ENCODE measurements at places on chromosomes 11 and 22.

DNA sequence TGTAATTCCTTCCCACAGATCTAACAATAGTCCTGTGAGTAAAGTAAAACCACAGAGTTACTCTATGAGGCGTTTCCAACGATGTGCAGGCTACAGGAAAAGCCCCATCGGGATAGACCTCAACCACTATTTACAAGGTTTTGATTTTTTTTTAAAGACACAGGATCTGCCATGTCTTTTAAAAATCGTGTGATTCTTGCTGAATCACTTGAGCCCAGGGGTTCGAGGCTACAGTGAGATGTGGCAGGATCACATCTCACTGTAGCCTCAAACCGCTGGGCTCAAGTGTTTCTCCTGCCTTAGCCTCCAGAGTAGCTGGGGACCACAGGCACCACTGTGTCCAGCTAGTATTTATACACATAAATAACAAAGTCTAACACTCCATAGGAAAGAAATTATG lies 7.8 kb downstream of the TAF1D start:
- DNase-seq, result no peak

- DNase-seq, result no peak
These were observed 15.4 kb downstream of the YPEL4 start for GRCh38 chr11:57634311-57634710.

- DNase-seq, result no peak
These were observed 455.4 kb upstream of the CNTN5 start for GRCh38 chr11:98565311-98565710.

- DNase-seq, result no peak
These were observed 873.8 kb downstream of the BRD1 start for GRCh38 chr22:48953830-48954229.

DNA sequence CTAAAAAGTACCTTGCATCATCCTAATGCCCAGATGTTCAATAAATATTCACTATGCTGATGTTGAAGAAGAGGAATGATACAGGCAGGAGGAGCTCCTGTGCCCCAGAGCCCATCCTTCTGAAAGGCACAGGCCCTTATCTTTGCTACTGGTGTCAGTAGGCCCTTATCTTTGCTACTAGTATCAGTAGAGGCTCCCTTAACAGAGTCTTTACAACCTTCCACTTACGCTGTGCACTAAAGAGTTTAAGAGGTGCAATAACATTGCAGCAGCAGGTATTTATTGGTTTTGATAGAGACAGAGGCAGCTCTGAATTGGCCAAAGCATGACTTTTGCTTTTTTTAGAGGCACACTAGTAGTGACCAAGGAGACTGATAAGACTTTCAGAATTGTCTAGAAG lies 174.4 kb downstream of the TENM4 start:
- DNase-seq, result no peak

GRCh38 chr11:61315260-61315659 lies 17.6 kb downstream of the DDB1 start:
- no peak for DNase-seq

DNA sequence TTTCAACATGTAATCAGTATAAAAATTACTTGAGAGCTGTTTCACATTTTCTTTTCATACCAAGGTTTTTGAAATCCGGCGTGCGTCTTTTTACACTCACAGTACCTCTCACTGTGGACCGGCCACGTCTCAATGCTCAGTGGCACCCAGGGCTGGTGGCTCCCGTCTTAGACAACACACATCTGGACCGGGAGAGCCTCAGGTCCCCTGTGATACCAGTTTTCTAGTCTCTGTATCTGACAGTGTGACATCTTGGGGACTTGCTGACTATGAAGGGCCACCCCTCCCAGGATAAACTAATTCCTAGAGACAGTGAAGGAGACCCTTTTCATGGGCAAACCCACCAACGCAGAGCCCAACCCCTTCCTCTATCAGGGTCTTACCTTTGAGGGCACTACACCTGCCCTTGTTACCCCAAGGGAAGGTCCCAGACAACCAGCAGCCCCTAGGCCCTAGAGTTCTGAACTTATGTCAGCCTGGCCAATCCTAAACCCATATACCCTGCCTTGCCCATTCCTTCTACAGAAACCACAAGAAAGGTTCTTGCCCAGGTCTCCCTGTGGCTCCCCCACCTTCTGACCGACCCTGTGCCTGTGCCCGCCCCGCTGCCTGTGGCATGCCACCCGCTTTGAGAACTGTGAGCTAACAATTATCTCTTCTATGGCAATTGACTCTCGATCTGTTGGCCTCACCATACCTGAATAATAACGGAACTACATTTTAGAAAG lies 6.1 kb upstream of the ASCL2 start:
- no peak for DNase-seq

DNA sequence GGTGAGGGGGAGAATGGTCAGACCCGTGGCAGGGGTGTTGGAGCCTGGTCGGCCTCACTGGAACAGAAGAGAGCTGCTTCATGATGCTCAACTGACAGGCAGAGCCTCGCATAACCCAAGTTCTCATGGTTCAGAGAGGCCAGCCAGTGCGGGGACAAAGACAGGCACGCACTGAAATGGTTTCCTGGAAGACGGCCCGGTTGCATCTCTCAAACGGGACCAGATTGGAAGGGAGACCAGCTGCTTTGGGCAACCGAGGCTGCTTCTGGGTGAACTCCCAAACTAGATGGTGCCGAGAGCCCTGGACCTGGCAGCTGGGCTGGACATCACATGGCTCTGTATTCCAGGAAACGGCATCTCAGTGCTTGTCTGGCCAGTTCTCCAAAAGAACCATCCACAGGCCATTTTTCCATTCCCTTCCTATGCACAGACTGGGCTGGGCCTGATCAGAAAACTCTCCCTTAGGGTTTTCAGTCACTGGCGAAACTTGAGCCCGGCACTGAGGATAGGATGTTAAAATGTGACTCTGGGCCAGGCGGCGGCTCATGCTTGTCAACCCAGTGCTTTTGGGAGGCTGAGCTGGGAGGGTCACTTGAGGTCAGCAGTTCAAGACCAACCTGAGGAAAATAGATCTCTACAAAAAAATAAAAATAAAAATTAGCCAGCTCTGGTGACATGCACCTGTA lies 80.1 kb upstream of the PRODH start:
- no peak for DNase-seq

DNA sequence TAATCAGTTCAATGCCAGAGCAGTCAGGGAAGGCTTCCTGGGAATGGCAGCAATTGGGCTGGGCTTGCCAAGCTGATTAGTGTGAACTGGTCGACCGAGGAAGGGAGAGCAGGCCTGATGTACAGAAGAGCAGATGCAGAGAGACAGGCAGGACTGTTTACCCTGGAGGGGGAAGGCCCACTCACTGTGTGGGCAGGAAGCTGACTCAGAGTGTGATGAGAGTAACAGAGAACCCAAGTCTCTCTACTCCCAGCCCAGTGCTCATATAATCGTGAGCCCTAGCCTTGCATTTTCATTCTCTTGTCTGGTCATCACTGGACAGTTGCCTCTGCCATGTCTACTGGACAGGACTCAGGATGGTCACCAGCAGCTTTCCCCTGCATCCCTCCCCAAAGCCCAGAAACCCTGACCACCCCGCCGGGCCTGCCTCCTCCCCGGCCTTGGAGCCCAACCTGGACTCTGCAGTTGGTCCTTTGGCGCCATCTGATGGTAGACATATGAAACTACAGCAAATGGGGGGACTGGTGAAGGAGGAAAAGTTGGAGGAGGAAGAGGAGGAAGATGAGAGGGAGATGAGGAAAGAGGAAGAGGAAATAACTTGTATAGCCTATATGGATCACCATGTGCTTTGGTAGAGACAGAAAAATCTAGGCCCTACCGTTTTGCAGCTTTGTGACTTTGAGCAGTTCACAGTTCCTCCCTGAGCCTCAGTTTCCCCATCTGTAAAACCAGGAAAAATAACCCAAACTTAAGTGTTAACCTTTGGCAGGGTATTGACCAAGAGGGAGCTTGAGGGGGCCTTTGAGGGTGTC lies 43.4 kb upstream of the PRDM11 start:
- DNase-seq, result peak; percentile 42

Data from stimulated activated CD8-positive, alpha-beta memory T cell treated with anti-CD3 and anti-CD28 coated beads, Interleukin-2, amount 100 ng/mL, for 48 hours (primary cell).